Mesothelial cell of epicardium (in vitro differentiated cells): ENCODE measurements at places on chromosomes 1 and 21. TPM values are rescaled to one million over a fixed set of nuclear protein-coding genes. Genes with fewer than 3 reads are reported as not detected.

Gene OR2M2
- not detected in 3 replicates for total RNA-seq

Gene THRAP3
- total RNA-seq: 117 to 121 TPM (median 119 TPM) in 3 replicates

Gene SPRR3
- total RNA-seq: not detected in 3 replicates

Gene UTP25
- 8.8 to 9.7 TPM (median 9.0 TPM) in 3 replicates for total RNA-seq

Gene TSACC
- not detected in 3 replicates for total RNA-seq

Gene GJA5
- 0.61 to 1.3 TPM (median 0.62 TPM) in 3 replicates for total RNA-seq

Gene SPRR1B
- total RNA-seq: not detected in 3 replicates

Gene PCSK9
- total RNA-seq: 1.4 to 1.6 TPM (median 1.6 TPM) in 3 replicates

Gene VANGL1
- total RNA-seq: 16.0 to 17.0 TPM (median 16.0 TPM) in 3 replicates

Gene HNRNPU
- total RNA-seq: 423 to 436 TPM (median 424 TPM) in 3 replicates

GRCh38 chr1:171379846-171380245, 65.9 kb downstream of the FMO4 start:
- H3K27ac ChIP-seq: no peak overlapping the region
- H3K27me3 ChIP-seq: no peaks in the 10 kb centered on the region
- no peak overlapping the region for H3K4me3 ChIP-seq
- no peaks in the 10 kb centered on the region for H3K4me1 ChIP-seq
- H3K36me3 ChIP-seq: no peaks in the 10 kb centered on the region

DNA sequence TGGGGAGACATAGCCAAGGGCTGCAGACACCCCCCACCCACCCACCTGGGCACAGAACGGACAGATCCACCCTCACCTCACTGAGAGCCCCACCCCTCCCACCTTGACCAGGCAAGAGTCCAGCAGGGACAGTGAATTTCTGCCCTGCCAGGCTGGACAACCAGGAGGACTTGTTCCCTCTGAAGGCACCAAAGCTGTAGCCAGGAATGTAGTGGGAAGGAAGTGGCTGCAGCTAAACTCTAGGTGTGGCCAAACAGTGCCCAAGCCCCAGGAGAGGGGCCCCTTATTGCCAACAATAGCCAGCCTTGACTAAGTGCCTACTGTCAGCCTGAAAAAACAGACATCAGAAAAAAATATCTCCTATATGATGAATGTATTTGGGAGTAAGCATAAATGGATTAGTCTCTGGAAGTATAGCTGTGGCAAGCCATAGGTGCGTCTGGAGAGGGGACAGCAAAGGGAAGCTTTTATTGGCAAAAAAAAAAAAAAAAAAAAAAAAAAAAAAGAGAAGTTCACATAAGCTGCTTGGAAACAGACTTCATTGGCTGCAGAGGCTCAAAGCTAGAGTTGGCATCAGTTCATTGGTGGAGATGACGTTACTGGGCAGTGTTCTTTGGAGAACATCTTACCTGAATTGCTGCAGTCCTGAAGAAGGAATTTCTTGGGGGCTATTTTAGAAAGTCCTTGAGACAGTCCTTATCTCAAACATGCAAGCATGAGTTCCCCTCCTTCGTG, 64.1 kb upstream of the TMEM51 start:
- DNase-seq: no peak
- no peaks in the 10 kb centered on the region for H3K27me3 ChIP-seq
- H3K27ac ChIP-seq: peak overlapping the region; percentile 96

DNA sequence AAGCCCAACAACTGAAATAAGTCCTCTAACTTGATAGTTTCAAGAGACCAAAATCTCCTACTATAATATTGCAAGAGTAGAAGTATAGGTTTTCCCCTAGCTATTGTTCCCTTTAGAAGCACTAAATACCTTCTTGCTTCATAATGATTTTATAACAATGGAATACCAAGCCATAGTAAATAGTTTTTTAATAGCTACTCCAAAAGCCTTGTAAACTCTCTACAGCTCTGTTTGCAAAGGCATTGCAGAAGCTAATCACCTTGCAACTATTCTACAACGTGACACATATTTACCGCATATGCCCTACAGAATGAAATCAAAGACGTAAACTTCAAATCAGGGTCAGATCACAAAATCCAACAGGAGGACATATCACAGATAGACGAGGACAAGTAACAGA, 451.5 kb upstream of the ZRANB2 start:
- H3K27ac ChIP-seq: no peak overlapping the region
- H3K27me3 ChIP-seq: no peaks in the 10 kb centered on the region
- H3K4me1 ChIP-seq: peaks cover 12% of the 10 kb centered on the region
- H3K4me3 ChIP-seq: no peak overlapping the region
- no peaks in the 10 kb centered on the region for H3K36me3 ChIP-seq

DNA sequence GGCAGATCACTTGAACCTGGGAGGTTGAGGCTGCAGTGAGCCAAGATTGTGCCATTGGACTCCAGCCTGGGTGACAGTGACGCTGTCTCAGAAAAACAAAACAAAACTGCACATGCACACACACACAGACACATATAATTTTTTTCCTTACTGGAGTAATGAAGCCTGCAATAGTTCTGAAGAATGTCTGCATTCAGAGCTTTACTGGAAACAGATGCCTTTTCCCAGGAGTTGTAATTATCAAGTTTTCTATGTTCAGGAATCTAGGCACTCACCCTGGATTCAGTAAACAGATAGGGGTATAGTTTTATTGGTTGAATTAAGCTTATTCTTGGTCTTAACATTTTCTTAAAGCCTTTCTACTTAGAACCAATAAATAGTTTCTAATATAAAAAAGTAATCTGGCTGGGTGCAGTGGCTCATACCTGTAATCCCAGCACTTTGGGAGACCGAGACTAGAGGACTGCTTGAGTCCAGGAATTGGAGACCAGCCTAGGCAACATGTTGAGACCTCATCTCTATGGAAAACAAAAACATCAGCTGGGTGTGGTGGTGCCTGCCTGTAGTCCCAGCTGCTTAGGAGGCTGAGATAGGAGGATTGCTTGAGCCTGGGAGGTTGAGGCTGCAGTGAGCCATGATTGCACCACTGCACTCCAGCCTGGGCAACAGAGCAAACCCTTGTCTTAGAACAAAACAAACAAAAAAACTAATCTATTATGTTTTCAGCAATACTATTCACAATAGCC, 15.8 kb downstream of the SPEN start:
- H3K27ac ChIP-seq: peak overlapping the region; percentile 21
- no peaks in the 10 kb centered on the region for H3K27me3 ChIP-seq
- H3K4me1 ChIP-seq: peaks cover 2% of the 10 kb centered on the region
- H3K4me3 ChIP-seq: no peak overlapping the region

DNA sequence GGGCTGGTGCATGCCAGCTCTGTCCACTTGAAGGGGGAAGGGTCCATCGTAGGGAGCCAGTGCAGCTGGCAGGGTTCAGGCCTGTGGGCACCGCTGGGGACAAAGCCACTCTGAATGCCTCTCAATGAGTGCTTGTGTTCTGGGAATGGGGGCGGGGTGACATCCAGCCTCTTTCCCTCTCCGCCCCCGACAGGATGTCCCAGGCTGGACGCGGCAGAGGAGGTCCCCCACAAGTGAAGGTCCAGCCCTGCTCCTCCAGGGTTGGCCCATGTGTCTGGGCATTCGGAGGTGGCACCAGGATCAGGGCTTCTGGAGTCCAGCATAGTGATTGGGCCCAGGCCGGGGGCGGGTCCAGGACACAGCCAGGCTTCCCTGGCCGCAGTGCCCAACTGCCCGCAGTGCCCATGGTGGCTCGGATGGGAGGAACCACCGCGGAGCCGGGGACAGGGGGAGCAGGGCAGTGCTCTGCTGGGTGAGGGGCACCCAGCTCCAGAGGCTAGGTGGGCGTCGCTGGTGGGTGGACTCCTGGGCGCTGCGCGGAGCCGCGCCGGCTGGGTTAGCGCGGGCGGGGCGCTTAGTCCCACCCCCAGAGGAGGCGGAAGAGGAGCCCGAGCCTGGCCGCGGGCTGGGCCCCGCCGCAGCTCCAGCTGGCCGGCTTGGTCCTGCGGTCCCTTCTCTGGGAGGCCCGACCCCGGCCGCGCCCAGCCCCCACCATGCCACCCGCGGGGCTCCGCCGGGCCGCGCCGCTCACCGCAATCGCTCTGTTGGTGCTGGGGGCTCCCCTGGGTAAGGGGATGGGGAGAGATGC, at the start of gene SHISA4:
Gene SHISA4, plus strand, starts transcription at position 617 of the 808 bp plus-strand sequence. Its CDS starts 97 bp downstream, at position 714.
- peaks cover 15% of the 10 kb centered on the region for H3K27me3 ChIP-seq
- no peak within 1 kb of the TSS for H3K27ac ChIP-seq
- H3K4me1 ChIP-seq: peaks cover 10% of the 10 kb centered on the region
- no peaks in the 10 kb centered on the region for H3K36me3 ChIP-seq

GRCh38 chr1:80417671-80418070, 1383.1 kb upstream of the ADGRL2 start:
- no peak overlapping the region for H3K4me3 ChIP-seq
- DNase-seq: no peak
- H3K27ac ChIP-seq: no peak overlapping the region
- no peaks in the 10 kb centered on the region for H3K4me1 ChIP-seq

GRCh38 chr1:10767282-10767681, 29.2 kb downstream of the CASZ1 start:
- no peak overlapping the region for H3K4me3 ChIP-seq
- H3K36me3 ChIP-seq: no peaks in the 10 kb centered on the region
- H3K27me3 ChIP-seq: peaks cover 9% of the 10 kb centered on the region

DNA sequence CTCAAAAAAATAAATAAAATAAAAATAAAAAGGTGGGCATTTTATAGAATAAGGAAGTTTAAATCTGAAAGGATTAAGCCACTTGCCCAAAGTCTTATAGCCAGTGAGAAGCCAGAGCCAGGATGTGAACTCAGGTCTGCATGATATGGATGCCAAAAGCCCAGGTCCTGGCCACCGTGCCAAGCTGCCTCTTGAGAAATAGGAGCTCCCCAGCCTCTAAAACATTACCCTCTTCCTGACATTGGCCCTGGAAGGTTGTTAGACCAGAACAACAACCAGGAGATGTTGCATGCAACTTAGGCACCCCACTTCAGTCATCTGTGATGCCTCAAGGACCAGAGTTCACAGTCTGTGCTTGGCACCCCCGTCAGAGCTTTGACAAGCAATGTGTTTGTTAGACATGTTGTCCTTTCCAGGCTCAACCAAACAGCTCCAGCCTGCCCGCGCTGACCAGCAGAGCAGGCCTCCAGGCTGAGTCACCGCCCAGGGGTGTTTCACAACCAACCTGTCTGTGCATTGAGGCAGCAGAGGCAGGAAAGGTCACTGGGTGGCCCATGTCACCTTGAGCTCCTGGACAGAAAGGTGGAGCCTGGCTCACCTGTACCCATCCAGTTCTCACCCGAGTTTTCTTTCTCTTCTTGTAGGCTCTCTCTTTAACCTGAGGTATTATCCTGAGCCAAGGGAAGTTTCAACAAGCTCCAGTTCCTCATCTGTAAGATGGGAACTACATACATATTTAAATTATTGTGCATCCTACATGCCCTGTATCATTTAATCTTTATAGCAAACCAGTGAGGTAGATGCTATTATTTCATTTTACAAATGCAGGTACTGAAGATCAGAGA, 14.9 kb upstream of the MED18 start:
- no peaks in the 10 kb centered on the region for H3K27me3 ChIP-seq
- no peak for DNase-seq
- H3K4me1 ChIP-seq: no peaks in the 10 kb centered on the region

GRCh38 chr1:222335586-222335985, 212.3 kb downstream of the HHIPL2 start:
- peaks cover 10% of the 10 kb centered on the region for H3K27me3 ChIP-seq
- no peaks in the 10 kb centered on the region for H3K36me3 ChIP-seq
- DNase-seq: no peak
- no peaks in the 10 kb centered on the region for H3K4me1 ChIP-seq
- no peak overlapping the region for H3K27ac ChIP-seq
- no peak overlapping the region for H3K4me3 ChIP-seq

DNA sequence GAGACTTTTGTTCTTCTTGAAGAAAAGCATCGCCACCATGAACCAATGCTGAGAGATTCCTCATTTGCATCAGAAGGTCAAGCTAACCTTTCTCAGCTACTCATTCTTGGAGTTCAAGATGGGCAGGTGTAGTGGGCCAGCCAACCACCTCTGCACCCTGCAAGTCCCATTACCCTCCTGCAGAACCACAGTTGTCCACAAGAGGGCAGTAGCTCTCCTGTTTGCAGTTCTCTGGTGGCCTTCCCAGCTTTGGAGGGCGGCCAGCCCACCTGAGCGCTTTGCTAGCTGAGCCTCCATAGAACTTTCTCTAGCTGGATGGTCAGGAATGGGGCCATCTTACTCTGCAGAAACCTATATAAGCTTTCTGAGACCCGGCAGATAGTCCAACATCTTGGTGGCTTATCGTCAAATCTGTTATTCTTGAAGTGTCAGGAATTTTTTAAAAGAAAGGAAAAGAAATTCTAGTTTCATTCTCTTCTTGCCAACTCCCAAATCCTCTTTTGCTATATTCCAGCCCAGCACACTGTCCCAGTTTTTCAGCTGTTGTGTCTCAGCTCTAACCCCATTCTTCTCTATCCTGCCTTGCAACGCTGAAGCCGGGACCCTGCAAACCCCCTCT, 11.0 kb upstream of the LMX1A start:
- peaks cover 1% of the 10 kb centered on the region for H3K4me1 ChIP-seq
- no peak overlapping the region for H3K4me3 ChIP-seq
- peaks cover 90% of the 10 kb centered on the region for H3K27me3 ChIP-seq
- no peak overlapping the region for H3K27ac ChIP-seq

DNA sequence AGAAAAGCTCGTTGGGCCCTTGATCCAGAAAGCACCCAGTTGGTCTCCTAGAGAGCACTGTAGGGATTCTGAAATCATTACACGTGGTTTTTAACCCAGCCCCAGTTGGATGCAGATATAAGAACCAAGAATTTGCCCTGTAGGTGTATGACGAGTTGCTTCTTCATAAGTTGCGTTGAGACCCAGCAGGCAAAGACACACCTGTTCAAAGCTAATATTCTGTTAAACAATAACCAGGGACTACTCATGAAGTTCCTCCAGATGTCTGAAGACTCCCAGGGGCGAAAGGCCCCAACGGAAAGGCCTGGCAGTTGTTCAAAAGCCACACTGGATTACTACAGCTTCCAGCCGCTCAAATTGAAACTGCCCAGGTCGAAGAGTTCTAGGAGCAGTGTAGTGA, 88.6 kb upstream of the HNRNPU start:
- H3K4me3 ChIP-seq: no peak overlapping the region
- no peaks in the 10 kb centered on the region for H3K27me3 ChIP-seq
- H3K36me3 ChIP-seq: no peaks in the 10 kb centered on the region

DNA sequence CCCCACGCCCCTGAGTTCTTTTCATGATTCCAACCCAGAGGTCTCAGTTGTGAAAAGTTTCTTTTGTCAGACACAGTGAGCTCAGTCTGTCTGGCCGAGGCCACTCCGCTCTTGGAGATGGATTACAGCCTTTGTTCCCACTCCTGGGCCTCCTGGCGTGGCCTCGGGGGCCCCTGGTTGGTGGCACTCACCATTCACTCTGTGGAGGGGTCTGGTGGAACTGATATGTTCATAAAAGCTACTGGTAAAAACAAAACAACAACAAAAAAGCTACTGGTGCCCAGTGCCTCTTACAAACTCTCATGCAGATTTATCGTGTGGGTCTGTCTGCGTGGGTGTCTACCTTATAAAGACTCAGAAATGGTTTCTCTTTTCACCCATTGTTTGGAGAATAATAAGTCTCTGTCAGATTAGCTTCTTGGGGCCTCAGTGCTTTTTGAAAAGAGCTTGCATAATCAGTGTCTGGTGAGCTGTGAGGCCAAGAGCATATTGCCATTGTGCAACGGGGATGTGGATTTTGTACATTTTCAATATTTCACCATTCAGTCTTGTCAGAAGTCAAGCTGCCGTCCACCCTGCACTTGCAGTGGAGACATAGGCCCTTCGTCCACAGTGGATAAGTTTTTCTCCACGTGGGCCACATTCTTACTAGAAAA, 86.7 kb downstream of the GALNT2 start:
- peak overlapping the region; percentile 81 for H3K27ac ChIP-seq
- H3K36me3 ChIP-seq: peaks cover 2% of the 10 kb centered on the region
- H3K27me3 ChIP-seq: no peaks in the 10 kb centered on the region
- no peak overlapping the region for H3K4me3 ChIP-seq
- peaks cover 33% of the 10 kb centered on the region for H3K4me1 ChIP-seq

GRCh38 chr1:184403961-184404726, 17.3 kb downstream of the C1orf21 start:
- no peak for DNase-seq
- no peaks in the 10 kb centered on the region for H3K27me3 ChIP-seq
- H3K4me1 ChIP-seq: peaks cover 43% of the 10 kb centered on the region
- H3K4me3 ChIP-seq: no peak overlapping the region
- H3K36me3 ChIP-seq: no peaks in the 10 kb centered on the region
- no peak overlapping the region for H3K27ac ChIP-seq
